CD4-positive, alpha-beta T cell treated with Interleukin-15 for 4 hours (primary cell): ENCODE measurements at places on chromosomes 7 and 10.

GRCh38 chr10:98316661-98317060 lies 48.7 kb upstream of the LOXL4 start:
- DNase-seq = no peak

- DNase-seq = no peak
Measured at GRCh38 chr7:30329716-30330115, 45.3 kb downstream of the ZNRF2 start.

GRCh38 chr10:21514129-21514817 lies 11.2 kb downstream of the SKIDA1 start:
- DNase-seq = no peak

- DNase-seq = no peak
Measured at GRCh38 chr7:150787321-150788281, 12.6 kb downstream of the TMEM176B start.

DNA sequence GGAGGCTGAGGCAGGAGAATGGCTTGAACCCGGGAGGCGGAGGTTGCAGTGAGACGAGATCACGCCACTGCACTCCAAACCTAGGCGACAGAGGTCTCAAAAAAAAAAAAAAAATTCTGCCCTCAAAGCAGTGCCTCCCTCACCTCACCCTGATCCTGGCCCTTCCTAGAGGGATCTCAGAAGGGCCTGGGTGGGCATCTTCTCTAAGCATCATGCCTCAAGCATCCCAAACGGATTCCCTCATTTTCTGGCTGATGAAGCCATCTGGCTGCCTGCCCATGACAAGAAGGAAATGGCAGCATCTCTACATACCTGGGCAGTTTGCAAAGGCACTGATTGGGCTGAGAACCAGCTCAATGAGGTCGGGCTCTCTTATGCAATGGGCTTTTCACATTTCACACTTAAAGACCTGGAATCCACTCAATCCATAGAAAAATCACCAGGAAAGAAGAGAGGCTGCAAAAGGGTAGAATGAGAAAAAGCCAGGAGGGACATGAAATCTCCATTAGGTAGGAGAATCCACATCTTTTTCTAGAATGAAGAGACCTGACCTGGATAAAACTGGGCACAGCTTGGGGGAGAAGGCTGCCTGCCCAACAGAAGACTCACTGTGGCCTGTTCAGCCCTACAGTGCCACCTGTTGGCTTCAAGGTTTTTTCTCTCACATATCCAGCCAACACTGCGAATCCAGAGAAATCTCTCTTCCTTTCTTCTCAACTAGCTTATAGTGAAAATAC lies 48.1 kb downstream of the PDLIM1 start:
- no peak for DNase-seq

DNA sequence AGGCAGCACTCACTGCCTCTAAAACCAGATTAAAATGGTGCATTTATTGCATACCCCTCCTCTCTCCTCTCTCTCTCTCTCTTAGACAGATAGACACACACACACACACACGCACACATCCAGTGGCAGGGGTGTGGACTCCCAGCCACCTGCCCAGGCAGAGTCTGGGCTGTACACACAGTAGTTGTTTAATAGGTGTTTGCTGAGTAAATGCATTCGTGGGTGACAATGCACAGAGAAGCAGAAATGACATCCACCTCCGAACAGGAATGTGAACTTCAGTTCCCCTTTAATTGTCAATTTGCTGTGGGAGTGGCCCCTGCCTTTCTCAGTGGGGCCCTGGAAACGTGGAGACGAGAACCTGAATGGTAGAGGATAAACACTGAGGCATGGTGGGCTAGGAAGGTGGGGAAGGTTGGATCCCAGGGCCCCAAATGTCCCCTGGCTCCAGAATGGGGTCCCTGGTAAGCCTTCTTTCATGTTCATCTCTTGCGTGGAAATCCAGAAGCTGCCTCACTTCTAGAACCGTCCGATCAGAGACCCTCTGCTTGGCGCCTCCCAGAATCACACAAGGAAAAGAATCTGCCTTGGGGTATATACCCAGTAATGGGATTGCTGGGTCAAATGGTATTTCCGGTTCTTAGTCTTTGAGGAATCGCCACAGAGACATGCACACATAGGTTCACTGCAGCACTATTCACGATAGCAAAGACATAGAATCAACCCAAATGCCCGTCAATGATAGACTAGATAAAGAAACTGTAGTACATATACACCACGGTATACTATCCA lies 58.5 kb upstream of the ECHDC3 start:
- DNase-seq = no peak

DNA sequence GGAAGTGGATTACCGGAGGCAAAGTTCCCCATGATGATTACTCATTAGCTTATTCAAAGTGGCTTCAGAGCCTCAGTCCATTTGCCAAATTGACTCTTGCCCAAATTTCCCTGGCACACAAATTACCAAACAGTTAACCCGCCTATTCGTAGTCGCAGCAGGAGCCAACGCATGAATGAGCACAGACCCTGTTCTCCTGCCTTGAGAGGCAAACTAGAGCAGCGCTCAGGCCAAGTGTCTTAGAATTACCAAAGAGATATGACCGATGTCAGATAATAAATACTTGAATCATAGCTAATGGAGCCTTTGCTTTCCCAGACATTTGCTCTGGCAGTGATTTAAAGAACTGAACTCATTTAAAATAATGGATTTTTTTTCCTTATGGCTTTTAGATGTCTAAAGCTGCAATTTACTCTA lies 64.9 kb downstream of the CTTNBP2 start:
- no peak for DNase-seq

DNA sequence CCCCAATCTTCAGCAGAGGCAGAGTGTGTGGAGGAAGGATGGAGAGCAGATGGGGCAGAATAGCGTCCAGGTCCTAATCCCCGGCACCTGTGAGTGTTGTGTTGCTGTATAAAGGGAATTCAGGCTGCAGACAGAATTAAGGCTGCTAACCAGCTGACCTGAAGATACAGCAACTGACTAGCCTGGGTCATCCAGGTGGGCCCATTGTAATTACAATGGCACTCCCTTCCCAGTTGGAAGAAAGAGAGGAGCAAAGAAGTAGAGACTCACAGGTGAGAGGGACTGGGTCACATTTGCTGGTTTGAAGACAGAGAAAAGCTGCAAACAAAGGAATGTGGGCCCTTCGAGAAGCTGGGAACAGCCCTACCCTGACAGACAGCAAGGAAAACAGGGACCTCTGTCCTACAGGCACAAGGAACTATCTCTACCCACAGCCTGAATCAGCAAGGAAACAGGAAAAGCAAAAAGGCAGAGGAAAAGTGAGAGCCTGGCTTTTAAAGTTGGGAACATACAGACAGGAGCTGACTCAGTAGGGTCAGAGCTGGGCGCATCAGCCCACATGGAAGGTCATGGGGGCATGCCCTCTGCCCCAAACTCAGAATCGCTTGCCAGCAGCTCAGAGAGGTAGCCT lies 11.6 kb upstream of the TMEM72 start:
- DNase-seq = no peak

DNA sequence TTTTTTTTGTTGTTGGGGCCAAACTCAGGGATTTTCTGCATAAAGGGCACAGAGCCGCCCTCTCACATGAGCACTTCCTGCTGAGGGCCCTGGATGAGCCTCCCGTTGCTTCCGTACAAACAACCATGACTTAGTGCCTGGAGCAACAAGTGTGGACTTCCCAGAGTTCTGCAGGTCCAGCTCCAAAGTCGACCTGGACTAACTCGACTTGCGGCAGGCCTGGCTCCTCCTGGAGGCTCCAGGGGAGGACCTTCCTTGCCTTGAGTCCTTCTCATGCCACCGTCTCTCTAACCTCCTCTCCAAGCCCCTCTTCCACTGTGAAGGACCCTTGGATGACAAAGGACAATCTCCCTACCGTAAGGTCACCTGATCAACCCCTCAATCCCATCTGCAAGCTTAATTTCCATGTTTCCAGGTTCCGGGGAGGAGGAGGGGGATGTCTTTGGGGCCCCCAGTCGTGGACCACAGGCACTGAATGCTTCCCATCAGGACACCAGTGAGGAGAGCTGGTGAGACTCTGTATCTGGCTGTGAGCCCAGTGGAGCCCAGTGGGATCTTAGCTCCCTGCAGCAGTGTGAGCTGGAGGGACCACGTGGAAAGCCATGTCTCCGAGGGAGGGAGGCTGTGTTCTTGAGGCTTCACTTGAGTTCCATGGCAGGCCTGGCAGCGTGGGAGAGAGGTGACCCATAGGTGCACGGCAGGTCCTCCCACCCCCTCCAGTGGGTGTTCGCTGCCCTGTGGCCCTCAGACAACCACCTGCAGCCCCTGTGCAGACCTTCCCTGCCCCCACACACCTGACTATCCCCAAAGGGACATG lies 199.5 kb upstream of the PPP2R2D start:
- DNase-seq = no peak

DNA sequence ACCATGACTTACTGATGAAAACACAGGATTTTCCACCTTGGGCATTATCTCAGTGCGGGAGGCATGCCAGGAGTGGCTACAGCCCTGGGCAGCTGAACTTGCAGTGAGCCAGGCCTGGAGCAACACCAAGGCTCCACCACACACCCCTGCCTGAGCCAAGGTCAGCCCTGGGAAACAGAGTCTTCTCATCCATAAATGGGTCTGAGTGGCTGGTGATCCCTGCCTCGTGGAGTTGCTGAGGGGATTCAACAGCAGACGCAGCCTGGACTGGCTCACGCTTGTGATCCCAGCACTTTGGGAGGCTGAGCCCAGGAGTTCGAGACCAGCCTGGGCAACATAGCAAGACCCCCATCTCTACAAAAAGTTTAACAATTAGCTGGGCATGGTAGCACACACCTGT lies 32.2 kb downstream of the SPOCK2 start:
- DNase-seq = no peak

GRCh38 chr7:13524076-13524475 lies 465.4 kb downstream of the ETV1 start:
- DNase-seq = no peak

- DNase-seq = no peak
Measured at GRCh38 chr10:20115894-20116293, 299.7 kb downstream of the PLXDC2 start.
